ENCODE measurements at places on chromosomes 11 and 22. TPM values are rescaled to one million over a fixed set of nuclear protein-coding genes. Genes with fewer than 3 reads are reported as not detected.

The TMEM134 gene
- total RNA-seq = 59.6 TPM

DNA sequence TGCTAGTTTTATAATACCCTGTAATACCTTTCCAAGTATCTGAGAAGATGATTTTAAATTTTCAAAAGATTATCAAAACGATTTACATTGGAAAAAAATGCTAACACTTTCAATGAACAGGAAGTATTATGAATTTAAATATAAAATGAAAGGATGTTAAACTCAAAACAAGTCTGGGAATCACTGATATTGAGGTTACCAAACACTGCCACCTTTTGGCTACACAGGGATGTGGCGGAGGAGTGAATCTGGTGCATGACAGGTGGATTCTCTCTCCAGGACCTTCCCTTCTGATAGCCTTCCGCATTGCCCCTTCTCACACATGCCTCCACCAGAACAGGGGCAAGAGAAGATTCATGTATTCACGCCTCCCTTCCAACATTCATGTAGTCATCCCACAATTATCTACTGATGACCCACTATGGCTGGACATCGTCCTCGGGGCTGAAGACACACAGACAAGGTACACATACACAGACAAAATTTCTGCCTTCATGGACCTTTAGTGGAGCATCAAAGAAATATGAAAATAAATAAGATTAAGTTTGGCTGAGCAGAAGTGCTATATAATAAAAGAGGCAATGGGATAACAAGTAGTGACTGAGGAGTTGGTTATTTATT is 34.7 kb downstream of the ATG16L2 start:
- H3K27me3 ChIP-seq = no peaks in the 10 kb centered on the region
- no peaks in the 10 kb centered on the region for H3K36me3 ChIP-seq
- H3K4me1 ChIP-seq = no peaks in the 10 kb centered on the region
- no peak overlapping the region for H3K4me3 ChIP-seq
- DNase-seq = peak; percentile 54
- H3K27ac ChIP-seq = no peak overlapping the region

DNA sequence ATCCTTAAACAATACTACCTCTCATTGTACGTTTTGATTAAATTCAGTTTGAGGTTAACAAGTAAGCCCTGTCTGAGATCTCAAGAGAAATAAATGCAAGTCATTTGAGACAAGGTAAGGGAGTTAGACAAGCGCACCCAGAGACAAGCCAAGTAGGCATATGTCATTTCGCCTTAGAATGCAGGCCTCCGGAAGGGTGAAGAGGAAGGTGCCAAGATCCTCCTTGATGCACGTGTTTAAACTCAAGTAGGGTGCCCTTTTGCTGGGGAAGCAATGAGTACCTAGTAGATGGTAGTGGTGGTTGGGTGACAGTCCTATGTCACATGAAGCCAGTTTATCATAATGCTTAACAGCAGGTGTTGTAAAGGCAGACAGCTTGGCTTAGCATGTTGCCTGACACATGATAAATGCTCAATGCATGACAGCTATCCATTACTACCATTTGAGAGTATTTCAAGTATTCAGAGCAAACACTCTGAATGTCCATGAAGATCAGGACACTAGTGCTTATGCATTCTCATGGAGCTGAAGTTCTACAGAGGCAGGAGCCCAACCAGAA is 415.9 kb downstream of the TMEM135 start:
- H3K27ac ChIP-seq = no peak overlapping the region
- DNase-seq = no peak
- H3K4me3 ChIP-seq = no peak overlapping the region
- no peaks in the 10 kb centered on the region for H3K27me3 ChIP-seq
- H3K4me1 ChIP-seq = no peaks in the 10 kb centered on the region
- H3K36me3 ChIP-seq = no peaks in the 10 kb centered on the region

DNA sequence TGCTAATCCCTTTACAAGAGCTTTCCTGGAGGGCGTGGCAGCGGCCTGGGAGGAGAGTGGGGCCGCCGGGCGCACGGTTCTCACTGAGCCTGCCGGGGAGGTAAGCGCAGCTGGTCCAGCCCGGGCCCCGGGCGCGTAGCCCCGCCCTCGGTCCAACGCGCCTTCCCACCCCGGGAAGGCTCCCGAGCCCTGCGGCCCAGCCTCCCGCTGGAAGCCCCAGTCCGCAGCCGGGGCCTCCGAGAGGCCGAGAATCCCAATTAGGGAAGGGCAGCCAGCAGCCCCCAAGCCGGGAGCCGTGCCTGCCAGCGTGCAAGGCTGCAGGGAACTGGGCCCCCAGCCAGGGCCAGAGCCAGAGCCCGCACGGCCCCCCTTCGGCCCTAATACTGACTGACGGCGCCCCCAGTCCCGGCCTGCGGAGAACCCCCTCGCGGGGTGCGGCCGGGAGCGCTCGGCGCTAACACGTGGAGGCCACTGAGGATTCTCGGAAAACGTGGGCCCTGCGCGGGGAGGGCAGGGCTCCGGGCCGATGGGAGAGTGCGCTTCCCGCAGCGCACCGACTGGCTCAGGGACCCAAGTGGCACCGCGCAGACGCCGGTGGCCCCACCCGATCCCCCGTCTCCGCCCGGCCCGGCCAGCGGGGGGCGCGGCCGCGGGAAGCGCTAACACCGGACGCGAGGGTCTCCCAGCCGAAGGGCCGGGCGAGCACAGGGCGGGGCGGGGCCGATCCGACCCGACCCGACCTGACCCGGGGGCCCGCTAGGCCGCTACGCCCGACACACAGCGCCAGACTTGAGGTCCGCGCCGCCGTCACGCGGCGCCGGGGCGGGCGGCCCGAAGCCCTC is 5.7 kb downstream of the ZFTA start:
- no peaks in the 10 kb centered on the region for H3K27me3 ChIP-seq
- DNase-seq = peak; percentile 64
- peak overlapping the region; percentile 99 for H3K4me3 ChIP-seq
- H3K36me3 ChIP-seq = peaks cover 15% of the 10 kb centered on the region

The JAML gene
- total RNA-seq = 0.37 TPM

DNA sequence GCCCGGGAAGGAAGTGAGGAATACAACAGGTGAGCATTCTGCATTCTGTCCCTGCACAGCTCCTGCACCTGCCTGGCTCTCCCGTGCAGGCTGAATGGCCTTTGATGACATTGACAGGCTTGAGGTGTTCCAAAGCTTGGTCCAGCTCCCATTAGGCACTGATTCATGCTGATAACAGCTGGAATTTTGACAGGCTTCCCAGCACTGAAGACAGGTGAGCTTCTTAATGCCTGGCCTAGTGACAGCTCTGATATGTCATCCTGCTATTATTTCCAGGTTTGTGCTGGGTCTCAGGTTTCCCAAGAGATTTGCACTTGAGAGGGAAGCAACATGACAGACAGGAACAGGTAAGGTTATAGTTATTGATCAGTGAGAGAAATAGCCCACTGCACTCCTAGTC is 58.0 kb upstream of the MTNR1B start:
- no peak for DNase-seq
- peaks cover 10% of the 10 kb centered on the region for H3K4me1 ChIP-seq
- H3K36me3 ChIP-seq = no peaks in the 10 kb centered on the region
- no peak overlapping the region for H3K27ac ChIP-seq
- no peak overlapping the region for H3K4me3 ChIP-seq
- no peaks in the 10 kb centered on the region for H3K27me3 ChIP-seq

The UNC93B1 gene
- 29.7 TPM for total RNA-seq

- peaks cover 41% of the 10 kb centered on the region for H3K27me3 ChIP-seq
- no peak overlapping the region for H3K27ac ChIP-seq
- peak overlapping the region; percentile 67 for H3K4me3 ChIP-seq
These were observed 22.1 kb upstream of the RRAS2 start for GRCh38 chr11:14380947-14381561.

The MMP8 gene
- not detected for total RNA-seq

The FOLR2 gene
- total RNA-seq = not detected

DNA sequence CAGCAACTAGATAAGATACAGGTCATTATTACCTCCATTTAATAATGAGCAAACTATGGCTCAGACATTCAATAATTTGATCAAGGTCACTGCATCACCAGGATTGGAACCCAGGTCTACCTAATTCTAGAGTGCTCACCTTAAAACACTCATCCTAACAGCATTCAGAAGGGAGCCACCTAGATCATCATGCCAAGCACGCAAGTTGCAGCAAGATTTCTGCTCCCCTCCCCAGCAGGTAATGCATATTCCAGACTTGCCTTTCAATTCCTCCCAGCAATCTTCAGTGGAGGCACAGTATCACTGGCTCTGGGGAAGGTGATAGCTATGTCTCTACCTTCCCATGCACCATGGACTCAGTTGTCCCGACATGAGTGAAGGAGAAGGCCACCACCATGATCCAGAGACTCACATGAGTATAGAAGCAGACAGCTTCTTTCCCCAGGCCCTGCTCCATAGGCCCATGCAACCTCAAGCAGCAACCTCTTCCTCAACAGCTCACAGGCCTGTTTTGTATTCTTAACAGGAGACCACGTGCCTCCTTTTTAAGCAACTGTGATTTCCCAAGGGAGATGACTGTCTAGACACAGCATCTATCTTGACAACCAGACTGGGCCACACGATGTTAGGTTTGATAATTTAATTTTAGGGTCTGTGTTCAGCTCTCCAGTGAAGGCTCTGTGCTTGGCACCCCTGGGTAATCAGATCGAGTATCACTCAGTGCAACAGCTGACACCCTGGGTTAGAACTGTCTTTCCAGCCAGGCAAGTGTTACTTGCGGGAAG is 36.4 kb downstream of the RAB30 start:
- H3K36me3 ChIP-seq = no peaks in the 10 kb centered on the region
- H3K4me1 ChIP-seq = peaks cover 18% of the 10 kb centered on the region
- no peak overlapping the region for H3K4me3 ChIP-seq
- H3K27me3 ChIP-seq = no peaks in the 10 kb centered on the region
- peak overlapping the region; percentile 54 for H3K27ac ChIP-seq

The C11orf97 gene
- total RNA-seq = not detected

DNA sequence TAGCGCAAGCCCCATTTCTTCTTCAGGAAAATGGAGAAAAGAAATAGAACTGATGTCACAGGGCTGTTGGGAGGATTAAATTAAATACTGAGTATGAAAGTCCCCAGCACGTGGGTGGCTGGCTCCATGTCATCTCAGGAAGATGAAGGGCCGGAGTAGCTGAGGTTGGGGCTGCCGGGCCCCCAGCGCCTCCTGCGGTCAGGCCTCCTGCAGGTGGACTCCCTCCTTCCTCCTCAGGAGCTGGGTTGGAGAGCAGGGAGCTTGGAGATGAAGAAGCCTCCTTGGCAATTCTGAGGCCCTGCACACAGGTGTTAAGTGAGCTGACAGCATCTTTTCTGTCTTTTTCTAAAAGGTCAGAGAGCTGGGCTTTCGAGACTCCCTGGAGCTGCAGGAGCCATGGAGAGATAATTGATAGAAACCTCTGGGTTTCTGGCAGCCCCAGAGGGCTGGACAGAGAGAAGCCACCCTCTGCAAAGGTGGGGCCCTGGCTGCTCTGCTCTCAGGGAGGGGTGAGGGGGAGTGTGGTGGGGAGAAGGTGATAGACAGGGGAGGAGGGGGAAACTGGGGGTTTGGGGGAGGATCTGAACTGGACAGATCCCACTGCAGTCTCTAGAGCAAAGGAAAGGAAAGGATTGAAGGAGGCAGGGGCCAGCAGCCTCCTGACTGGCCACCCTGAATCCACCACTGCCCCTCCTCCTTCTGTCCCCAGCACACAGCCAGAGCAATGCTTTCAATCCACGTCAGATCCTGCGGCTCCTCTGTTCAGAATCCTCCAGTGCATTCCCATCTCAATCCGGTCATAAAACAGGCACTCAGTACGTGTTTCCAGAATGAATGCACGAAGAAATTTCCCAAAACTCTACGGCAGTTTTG is 210.8 kb downstream of the CEP164 start:
- no peaks in the 10 kb centered on the region for H3K27me3 ChIP-seq
- H3K36me3 ChIP-seq = no peaks in the 10 kb centered on the region
- no peak overlapping the region for H3K27ac ChIP-seq
- H3K4me1 ChIP-seq = peaks cover 12% of the 10 kb centered on the region

- H3K27ac ChIP-seq = no peak overlapping the region
- no peak for DNase-seq
- H3K4me3 ChIP-seq = no peak overlapping the region
These were observed 3.9 kb upstream of the PRG2 start for GRCh38 chr11:57394203-57394965.

- H3K27ac ChIP-seq = no peak overlapping the region
- H3K27me3 ChIP-seq = no peaks in the 10 kb centered on the region
- H3K4me3 ChIP-seq = no peak overlapping the region
These were observed 64.8 kb upstream of the NUP160 start for GRCh38 chr11:47912843-47913437.

- H3K4me3 ChIP-seq = no peak overlapping the region
- H3K27me3 ChIP-seq = no peaks in the 10 kb centered on the region
- no peaks in the 10 kb centered on the region for H3K4me1 ChIP-seq
- H3K27ac ChIP-seq = no peak overlapping the region
- no peaks in the 10 kb centered on the region for H3K36me3 ChIP-seq
These were observed 110.8 kb downstream of the MORC2 start for GRCh38 chr22:30857791-30858190.

- 0 out of 2 replicates have a peak, but pooled peaks cover 2% of the 10 kb centered on the region for H3K36me3 ChIP-seq
- H3K4me1 ChIP-seq = peaks cover 16% of the 10 kb centered on the region
- H3K27me3 ChIP-seq = no peaks in the 10 kb centered on the region
- DNase-seq = no peak
These were observed 64.2 kb downstream of the CACNA1I start for GRCh38 chr22:39634530-39635405.

The OR52I1 gene
- not detected for total RNA-seq

The IL18 gene
- total RNA-seq = 0.82 TPM

- no peak overlapping the region for H3K27ac ChIP-seq
- peaks cover 32% of the 10 kb centered on the region for H3K36me3 ChIP-seq
- peaks cover 4% of the 10 kb centered on the region for H3K4me1 ChIP-seq
- peak; percentile 80 for DNase-seq
- peak overlapping the region; percentile 53 for H3K4me3 ChIP-seq
These were observed 511 bp downstream of the PKDREJ start for GRCh38 chr22:46262449-46263215.

- H3K27me3 ChIP-seq = no peaks in the 10 kb centered on the region
- no peak overlapping the region for H3K27ac ChIP-seq
These were observed 95.7 kb downstream of the OSBP2 start for GRCh38 chr22:30790366-30790765.

The LMO2 gene
- total RNA-seq = 3.4 TPM

DNA sequence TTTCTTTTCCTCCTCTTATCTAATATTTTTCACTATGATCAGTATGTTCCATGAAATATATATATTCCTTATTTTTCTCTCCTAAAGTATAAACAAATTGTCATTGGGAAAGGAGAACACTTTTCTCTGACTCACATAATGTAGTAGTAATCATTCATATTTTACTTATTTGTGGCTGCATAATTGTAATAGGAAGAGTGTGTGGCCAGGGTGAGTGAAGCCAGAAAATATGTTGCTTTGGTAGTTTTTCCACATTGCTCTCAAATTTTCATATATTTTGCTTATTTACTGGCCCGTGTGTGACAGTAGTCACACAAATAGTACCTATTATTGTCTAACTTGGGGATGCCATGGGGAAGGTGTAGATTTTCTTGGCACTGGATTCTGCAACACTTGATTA is 172.1 kb downstream of the DYNC2H1 start:
- no peak for DNase-seq
- H3K27me3 ChIP-seq = no peaks in the 10 kb centered on the region
- H3K4me3 ChIP-seq = no peak overlapping the region
- H3K4me1 ChIP-seq = peaks cover 5% of the 10 kb centered on the region
- no peak overlapping the region for H3K27ac ChIP-seq
- H3K36me3 ChIP-seq = no peaks in the 10 kb centered on the region

GRCh38 chr22:49525801-49526535 is 301.7 kb downstream of the BRD1 start:
- no peaks in the 10 kb centered on the region for H3K27me3 ChIP-seq
- DNase-seq = no peak
- H3K36me3 ChIP-seq = no peaks in the 10 kb centered on the region
- peak overlapping the region; percentile 45 for H3K27ac ChIP-seq

The PRR5L gene
- total RNA-seq = 4.0 TPM
